Kasumi-1 (cell line): ENCODE measurements at places on chromosomes 13 and 19.

GRCh38 chr13:26021956-26022355 is 29.9 kb downstream of the SHISA2 start:
- DNase-seq = no peak

GRCh38 chr13:51764184-51765141 is 39.5 kb downstream of the DHRS12 start:
- no peak for DNase-seq

DNA sequence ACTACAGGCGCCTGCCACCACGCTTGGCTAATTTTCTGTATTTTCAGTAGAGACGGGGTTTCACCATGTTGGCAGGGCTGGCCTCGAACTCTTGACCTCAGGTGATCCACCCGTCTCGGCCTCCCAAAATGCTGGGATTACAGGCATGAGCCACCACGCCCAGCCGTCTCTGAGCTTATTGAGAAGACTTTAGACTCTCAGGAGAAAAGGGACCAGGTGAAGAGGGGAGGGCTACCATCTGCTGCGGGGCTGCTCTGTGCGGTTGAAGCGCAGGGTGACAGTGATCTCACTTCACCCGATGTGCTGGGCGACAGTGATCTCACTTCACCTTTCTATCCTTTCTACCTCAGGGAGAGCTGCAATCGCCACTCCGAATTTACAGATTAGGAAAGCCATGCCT is 25.3 kb downstream of the PDCD5 start:
- no peak for DNase-seq

GRCh38 chr13:30241532-30241931 is 65.8 kb downstream of the KATNAL1 start:
- no peak for DNase-seq

- no peak for DNase-seq
These were observed 8.6 kb upstream of the CDC16 start for GRCh38 chr13:114226088-114226487.

DNA sequence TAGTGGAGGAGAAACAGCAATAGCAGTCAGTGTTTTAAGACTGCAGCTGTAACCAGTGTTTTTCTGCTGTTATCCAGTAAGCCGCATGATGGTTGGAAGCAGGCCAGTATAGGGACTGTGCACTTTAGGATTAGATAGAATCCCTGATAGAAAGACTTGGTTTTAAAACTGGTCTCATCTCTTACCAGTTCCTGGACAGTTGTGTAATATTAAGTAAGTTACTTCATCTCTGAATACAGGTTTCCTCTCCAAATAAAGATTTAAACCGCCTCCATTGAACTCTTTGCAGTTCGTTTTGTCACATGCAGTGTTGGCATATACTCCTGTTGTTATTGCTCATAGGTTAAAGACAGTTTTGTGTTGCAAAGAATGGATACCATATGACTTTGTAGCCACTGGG is 25.6 kb downstream of the URI1 start:
- DNase-seq = peak; percentile 73

DNA sequence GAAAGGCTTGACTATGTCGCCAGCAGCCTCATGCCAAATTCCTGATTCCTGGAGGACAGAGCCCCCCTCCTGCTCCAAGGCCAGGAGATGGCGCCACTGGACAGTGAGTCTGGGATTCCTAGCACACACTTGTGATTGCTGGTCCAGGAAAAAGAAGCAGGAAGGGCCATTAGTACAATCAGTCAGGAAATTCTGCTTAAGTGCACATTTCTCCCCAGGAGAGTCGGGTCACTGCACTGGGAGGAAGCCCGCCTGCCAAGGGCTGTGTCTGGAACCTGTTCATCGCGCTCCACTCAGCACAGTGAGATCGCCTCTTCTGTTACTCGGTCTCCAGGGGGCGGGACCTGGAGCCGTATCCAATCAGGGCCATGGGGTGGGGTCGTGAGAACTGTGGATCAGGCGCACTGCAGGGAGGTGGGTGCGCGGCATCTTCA is 65.1 kb downstream of the ZNF823 start:
- DNase-seq = no peak

- DNase-seq = no peak
These were observed 34.2 kb upstream of the ARGLU1 start for GRCh38 chr13:106602178-106602577.

GRCh38 chr13:46893221-46893740 is 3.6 kb downstream of the HTR2A start:
- DNase-seq = no peak

DNA sequence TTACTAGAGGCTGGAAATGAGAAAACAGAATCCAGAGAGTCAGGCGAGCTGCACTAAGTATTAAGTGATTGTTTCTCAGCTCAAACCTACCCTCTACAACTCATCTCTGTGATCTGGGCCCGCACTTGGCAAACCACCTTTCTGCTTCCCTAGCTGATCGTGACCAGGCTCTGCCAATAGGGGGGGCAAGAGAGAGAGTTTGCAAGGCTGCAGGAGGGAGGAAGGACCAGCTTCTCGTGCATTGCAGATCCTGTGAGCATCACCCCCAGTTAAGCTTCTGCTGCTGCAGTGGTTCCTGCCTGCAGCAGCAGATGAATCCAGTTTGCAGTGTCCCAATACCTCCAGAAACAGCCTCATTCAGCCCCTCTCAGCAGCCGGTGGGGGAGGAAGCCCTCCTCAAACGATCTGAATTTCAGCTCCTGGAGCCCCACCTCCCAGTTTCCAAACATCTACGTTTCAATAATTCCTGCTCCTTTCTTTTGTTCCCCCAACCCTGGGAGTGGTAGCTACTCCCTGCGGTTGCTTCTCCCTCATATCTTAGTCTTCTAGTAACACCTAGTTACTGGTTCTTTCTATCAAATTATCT is 20.0 kb downstream of the XRCC1 start:
- DNase-seq = peak; percentile 90

GRCh38 chr13:81442904-81443303 is 1102.0 kb upstream of the SPRY2 start:
- no peak for DNase-seq

DNA sequence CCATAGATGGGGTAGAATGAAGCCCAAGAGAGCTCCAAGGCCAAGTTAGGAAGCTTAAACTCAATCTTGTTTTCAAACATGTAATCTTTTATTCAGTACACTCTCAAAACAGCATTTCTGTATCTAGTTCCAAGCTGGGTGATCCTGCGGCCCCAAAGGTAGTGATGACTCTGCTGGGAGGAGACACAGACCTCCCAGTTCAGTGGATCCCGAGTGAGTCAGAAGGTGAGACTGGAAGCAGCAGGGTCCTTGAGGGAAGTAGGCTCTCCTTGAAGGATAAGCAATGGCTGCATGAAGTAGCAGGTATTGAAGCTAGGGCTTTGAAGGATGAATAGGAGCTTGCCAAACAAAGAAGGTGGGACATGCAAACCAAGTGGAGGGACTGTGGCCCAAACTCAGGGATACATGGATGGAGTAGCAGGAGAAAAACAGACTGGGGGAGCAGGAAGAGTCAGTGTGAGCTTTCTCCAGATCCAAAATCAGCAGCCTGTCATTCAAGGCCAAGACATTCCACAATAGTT is 9.6 kb downstream of the TINCR start:
- no peak for DNase-seq

GRCh38 chr13:113649212-113649611 is 8.8 kb downstream of the ATP4B start:
- no peak for DNase-seq

- no peak for DNase-seq
These were observed 191.2 kb downstream of the USP12 start for GRCh38 chr13:26980099-26981031.

- DNase-seq = peak; percentile 71
These were observed 201.7 kb upstream of the UBL3 start for GRCh38 chr13:30052120-30052519.

DNA sequence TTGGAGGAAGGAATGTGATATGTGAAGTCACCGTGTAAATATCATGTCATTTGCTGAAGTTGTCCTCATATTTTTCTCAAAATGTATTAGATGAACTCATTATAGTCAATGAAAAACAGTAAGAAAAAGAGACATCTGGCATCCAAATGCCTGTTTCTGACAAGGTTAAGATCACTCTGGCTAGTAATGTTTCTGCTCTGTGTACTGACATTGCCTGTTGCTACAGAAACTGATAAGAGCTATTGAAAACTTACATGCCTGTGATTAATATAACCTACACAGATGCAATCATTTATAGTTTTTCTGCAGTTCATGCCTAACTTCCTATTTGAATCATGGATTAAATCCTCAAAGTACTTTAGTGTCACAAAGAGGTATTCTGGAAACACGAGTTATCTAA is 249.8 kb downstream of the NBEA start:
- no peak for DNase-seq

DNA sequence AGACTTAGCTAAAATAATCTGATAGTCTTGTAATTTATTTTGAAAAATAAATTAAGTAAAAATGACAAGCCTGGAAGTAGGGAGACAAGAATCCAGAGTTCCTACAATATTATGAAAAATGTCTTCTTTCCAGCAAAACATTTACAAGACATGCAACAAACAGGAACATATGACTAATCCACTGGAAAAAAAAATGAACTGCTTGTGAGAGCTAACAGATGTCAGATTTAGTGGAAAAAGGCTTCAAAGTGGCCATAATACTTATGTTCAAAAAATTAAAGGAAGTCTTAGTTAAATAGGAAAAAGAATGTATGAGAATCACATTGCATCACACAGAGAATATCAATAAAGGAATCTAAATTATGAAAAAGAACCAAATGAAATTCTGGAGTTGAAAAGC is 2082.0 kb upstream of the PCDH20 start:
- DNase-seq = no peak

- DNase-seq = no peak
These were observed 114.3 kb downstream of the KCTD15 start for GRCh38 chr19:33910922-33911321.

GRCh38 chr13:27634791-27635190 is 13.1 kb downstream of the POLR1D start:
- no peak for DNase-seq

GRCh38 chr13:27008733-27009132 is 162.9 kb downstream of the USP12 start:
- DNase-seq = no peak

DNA sequence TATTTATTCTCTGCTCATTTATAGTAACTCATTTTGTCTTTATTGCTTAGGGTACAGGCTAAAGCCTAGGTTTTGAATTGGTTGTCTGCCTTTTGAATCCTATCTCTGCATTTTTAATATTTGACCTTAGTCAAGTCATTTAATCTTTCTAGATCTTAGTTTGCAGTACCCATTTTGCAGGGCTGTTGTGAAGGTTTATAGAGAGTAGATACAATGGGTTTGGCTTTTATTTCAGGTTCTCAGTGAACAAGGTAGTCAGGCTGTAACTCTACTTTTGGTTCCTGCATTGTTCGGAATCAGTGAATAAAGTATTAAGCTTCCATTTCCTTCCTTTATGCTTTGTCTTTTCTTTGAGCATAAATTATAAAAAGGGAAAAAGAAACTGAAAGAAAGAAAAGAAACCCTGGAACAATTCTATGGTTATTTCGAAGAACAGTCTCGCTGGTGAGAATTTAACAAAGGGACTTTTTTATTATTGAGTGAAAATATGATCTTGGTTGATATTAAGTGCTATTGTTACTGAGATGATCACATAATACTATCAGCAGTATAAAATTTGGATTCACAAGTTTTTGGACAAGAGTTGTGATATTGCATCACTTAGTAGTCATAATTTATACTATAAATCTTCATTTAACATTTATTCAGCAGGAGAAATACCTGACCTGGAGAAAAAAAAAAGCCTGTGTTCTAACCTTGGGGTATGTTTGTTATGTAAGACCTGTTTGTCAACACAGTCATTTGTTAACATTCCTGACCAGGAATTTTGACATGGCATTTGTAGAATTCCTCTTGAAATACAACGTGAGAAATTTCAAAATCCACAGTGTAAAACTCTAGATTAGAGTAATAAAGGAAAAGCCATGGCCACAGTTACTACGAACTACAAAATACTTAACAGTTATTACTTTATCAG is 91.3 kb downstream of the ZMYM2 start:
- no peak for DNase-seq

DNA sequence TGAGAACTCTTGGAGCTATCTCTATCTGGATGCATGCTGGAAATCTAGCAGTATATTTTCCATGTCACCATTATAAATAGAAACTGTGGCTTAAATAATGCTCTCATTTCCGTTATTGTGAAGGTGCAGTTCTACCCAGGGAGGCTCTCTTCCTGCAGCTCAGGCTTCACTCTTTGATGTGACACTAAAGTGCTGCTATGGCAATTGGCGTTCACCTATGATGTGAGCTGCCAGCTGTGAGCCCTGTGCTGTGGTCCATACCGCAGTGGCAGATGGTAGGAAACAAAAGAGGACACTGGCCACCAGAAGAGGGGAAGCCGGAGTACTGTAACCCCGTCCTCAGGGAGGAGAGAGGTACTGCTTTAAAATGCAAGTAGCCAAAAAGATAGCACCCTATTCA is 40.6 kb upstream of the ZNF681 start:
- no peak for DNase-seq

DNA sequence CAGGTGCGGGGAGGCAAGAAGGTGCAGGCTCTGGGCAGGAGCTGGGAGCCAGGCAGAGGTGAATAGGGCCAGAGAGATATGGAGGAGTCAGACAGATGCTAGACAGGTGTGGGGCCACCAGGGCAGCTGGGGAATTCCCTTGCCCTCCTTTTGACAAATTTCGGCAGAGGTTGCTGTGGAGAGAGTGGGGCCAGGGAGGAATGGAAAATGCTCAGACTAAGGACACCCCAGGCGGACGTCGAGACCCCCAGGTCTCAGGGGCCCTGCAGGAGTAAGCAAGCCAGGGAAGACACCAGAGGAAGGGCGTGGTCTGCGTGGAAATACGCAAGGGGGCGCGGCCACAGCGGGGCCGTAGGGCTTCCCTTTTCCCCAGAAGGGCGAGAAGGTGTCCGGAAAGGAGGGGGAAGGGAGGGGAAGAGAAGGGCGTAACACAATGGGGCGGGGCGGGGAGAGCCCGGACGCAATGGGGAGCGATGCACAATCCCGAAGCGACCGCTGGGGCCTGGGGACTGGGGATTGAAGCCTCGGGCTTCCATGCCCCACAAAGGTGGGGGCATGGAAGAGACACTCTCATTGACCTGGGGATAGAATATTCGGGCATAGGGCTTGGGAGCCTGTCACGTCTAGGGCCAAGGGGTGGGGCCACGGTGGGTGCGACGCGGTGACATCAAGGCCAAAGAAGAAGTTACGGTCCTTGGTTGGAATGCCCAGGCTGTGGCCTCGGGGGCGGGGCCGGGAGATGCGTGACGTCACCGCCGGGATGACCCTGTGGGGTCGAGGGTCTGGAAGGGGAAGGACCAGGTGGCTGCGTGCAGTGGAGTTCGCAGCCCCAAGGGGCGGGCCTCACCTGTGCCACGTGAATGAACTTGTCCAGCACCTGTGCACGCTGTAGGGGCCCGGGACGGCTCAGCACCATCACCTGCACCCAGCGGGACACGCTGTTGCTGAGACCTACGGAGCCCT is 8.2 kb downstream of the RASGRP4 start:
- DNase-seq = peak; percentile 74
